ENCODE measurements at places on chromosomes 7 and 10. TPM values are rescaled to one million over a fixed set of nuclear protein-coding genes. Genes with fewer than 3 reads are reported as not detected.

- peak; percentile 70 for DNase-seq
Observed at GRCh38 chr7:35725280-35725680, 30.3 kb upstream of the HERPUD2 start.

DNA sequence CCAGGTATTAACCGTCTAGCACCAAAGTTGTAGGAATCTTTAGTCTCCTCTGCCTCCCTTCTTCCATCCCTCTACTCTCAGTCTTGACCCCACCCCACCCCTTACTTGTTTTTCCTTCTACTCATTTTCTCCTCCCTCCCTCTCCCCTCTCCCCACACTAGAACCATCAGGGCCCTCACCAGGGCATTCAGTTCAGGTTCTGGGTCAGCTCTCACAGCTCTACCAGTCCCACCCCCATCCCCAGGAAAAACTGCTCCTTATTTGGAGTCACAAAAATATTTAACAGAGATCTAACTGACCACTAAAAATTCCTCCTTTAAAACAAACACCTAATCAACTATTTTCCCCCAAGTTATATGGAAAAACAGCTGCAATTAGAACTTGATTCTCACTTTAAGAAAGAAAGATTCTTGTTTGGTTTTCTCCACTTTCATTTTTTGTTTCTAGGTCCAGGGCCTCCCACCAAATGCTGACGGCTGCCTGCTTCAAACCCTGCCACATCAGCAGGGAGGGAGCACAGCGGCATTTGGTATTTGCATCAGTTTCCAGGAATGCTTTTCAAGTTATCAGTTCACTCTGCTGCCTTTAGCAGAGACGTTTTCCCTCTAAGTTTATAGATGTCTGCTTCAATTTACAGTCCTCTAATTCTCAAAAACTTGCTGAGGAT, 2.8 kb upstream of the COL1A2 start:
- DNase-seq = no peak

- DNase-seq = no peak
Observed at GRCh38 chr7:28754027-28754426, 204.1 kb downstream of the TRIL start.

- DNase-seq = no peak
Observed at GRCh38 chr10:99682032-99682431, 22.7 kb downstream of the ENTPD7 start.

Gene GIMAP4
- total RNA-seq = 282 TPM

- no peak for DNase-seq
Observed at GRCh38 chr7:27826357-27826756, 86.4 kb downstream of the TAX1BP1 start.

Gene SPAM1
- total RNA-seq = not detected

- no peak for DNase-seq
Observed at GRCh38 chr10:78952686-78953085, 116.1 kb upstream of the ZMIZ1 start.

DNA sequence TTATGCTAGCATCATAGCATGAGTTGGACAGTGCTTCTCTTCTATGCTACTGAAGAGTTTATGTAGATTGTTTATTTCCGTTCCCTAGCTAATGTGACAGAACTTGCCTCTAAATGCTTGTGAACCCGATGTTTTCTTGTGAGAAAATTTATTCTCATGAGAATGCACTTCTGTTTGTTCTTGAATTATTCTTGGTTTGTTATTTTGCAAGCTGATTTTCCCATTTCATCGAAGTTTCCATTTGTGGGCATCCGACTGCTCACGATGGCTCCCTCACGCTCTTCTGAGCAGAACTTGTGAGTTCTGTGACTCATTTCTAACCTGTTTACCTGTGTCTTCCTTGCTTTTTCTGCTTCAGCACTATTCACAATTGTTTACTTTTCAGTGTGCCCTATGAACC, 59.9 kb downstream of the WDFY4 start:
- no peak for DNase-seq

Gene SMNDC1
- total RNA-seq = 45.6 TPM

Gene LLCFC1
- not detected for total RNA-seq

Gene LRRC18
- not detected for total RNA-seq

DNA sequence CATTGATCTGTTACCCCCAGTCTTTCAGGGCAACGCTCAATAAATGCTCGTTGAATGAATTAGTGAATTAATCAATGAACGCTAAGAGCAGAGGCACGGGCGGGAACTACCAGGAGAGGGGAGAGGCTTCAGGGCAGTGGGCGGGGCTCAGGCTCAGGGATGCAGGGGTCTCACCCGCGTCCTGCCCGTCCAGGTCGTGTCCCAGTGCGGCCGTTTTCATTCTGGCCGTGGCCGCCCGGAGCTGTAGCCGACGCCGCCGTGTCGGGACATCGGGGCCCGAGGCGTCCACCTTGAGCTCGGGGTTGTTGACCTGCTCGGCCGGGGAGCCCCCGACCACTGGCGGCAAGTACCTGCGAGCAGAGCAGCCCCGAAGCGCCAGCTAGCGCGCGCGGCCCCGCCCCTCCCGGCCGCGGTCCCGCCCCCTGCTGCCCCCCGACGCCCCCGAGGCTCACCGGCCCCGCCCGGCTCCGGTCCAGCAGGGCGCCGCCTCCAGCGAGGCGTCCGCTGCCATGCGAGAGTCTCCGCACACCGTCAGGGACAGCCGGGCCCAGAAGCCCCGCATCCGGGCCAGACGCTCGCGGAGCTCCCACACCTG, 2.8 kb upstream of the GAL3ST4 start:
- no peak for DNase-seq

DNA sequence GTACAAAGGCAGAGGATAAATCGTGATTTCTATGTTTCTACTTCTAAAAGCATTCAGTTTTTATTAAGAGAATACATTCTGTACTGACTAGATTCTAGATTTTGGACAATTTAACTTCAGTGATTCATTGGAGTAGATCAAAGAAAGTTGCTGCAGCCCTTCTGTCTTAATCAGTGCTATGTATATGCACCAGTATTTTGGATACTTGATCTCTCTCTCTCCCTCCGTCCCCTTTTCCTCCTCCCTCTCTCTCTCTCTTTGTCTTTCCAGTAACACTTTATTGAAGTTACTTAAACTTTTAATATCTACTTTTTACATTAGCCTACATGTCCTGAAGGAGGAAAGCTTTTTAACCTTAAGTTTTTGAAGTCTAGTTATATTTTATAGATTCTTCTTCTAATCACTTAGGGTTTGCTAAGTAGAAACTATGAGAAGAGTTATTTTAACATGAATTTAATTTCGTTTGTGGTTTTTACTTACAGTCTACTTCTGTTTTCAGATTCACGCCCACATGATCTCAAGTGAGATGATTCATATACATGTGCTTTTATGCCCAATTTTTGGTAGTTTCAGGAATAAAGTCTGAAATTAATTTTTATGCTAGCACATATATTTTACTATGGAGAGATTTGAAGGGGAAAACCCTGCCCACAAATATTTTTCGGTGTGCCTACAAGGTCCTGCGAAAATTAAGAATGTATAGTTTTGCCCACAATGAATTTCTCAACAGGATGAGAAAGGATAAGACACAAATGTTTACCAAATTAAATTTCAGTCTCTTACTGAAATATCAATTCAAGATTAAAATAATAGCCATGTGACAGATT, 9.1 kb downstream of the MDFIC start:
- no peak for DNase-seq

Gene HOXA3
- total RNA-seq = not detected

- no peak for DNase-seq
Observed at GRCh38 chr10:125363791-125364190, 203.4 kb upstream of the CTBP2 start.

- DNase-seq = no peak
Observed at GRCh38 chr7:96786998-96787395, 77.4 kb upstream of the SEM1 start.

DNA sequence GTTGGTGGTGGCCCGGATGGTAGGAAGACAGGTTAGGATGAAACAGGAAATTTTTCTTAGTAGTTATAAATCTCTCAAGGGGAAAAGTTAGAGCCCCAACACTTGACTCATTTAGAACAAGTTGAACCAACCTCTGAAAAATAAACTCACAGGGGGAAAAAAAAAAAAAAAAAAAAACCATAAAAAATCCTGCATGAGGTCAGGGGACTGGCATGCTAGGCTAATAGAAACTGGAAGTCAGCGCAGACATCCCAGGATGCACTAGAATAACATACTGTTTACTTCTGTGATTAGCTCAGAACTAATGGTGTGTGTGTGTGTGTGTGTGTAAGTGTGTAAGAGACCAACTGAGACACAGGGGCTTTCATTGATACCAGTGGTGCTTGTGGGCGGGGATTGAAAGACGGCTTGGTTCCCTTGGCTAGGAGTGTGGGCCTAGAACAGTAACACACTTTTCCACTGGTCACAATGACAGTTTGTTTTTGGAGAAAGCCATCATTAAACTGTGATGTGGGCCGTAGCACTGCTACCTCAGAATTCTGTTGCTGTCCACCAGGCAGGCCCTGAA, 491.6 kb upstream of the GALNT17 start:
- no peak for DNase-seq

DNA sequence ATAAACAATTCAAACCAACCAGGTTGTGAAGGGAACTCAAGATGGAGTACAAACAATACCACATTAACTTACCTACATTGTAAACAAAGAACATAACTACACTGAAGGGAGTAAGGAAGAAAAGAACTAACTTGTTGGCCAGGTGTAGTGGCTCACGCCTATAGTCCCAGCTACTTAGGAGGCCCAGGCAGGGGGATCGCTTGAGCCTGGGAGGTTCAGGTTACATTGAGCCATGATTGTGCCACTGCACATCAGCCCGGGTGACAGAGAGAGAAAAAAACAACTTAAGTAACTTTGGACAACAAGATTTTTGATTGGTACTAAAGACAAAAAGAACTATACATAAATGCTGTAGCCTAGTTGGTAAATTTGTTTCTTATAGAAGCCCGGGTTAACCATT, 68.8 kb downstream of the TRIL start:
- DNase-seq = no peak

Gene SPDYE5
- total RNA-seq = not detected

Gene FZD8
- 0.65 TPM for total RNA-seq

GRCh38 chr7:24134535-24134934, 149.5 kb upstream of the NPY start:
- DNase-seq = no peak

Gene TBX20
- 0.45 TPM for total RNA-seq

- no peak for DNase-seq
Observed at GRCh38 chr7:128215739-128216138, 25.3 kb upstream of the LEP start.

DNA sequence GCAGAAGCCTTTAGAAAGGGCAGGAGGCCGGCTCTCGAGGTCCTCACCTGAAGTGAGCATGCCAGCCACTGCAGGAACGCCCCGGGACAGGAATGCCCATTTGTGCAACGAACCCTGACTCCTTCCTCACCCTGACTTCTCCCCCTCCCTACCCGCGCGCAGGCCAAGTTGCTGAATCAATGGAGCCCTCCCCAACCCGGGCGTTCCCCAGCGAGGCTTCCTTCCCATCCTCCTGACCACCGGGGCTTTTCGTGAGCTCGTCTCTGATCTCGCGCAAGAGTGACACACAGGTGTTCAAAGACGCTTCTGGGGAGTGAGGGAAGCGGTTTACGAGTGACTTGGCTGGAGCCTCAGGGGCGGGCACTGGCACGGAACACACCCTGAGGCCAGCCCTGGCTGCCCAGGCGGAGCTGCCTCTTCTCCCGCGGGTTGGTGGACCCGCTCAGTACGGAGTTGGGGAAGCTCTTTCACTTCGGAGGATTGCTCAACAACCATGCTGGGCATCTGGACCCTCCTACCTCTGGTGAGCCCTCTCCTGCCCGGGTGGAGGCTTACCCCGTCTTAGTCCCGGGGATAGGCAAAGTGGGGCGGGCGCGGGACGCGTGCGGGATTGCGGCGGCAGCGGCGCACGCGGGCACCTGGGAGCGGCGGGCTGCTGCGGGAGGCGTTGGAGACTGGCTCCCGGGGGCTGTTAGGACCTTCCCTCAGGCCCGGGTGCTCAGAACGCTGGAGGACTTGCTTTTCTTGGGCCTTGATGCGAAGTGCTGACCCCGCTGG, at the start of gene FAS:
Gene FAS (plus strand): TSS at position 415 of the 777 bp plus-strand sequence. CDS start 79 bp downstream, at position 494.
- DNase-seq = peak; percentile 86

Gene TMEM130
- total RNA-seq = not detected

DNA sequence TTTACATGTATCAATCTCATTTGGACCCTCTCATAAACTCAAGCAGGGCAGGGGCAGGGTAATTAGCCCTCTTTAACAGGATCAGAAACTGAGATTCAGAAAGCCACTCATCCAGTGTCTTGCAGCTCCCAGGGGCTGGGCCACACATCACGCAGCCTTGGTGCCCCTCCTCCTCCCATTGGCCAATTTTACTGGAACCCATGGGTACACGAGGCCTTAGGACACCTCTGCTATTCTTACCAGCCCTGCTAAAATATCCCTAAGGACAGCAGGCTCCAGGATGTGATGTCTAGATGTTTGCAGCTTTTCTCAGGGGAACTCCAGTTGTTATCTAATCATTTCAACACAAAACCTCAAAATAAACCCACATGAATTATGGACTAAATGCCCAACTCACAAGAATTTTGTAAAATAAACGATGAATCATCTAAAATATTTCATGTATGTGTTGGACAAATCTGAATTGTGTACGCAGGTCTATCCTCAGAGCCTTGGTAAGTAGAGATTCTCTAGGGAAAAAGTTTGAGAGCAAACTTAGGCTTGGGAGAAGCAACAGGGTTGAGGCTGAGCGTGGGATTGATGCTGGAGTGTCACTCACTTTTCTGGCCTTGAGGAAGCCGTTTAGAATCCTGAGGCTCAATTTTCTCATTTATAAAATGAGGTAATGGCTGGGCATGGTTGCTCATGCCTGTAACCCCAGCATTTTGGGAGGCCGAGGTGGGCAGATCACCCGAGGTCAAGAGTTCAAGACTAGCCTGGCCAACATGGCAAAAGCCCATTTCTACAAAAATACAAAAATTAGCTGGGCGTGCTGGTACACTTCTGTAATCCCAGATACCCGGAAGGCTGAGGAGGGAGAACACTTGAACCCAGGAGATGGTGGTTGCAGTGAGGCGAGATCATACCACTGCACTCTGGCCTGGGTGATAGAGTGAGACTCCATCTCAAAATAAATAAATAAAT, 69.7 kb upstream of the TNS3 start:
- DNase-seq = no peak

Gene ASB10
- not detected for total RNA-seq

DNA sequence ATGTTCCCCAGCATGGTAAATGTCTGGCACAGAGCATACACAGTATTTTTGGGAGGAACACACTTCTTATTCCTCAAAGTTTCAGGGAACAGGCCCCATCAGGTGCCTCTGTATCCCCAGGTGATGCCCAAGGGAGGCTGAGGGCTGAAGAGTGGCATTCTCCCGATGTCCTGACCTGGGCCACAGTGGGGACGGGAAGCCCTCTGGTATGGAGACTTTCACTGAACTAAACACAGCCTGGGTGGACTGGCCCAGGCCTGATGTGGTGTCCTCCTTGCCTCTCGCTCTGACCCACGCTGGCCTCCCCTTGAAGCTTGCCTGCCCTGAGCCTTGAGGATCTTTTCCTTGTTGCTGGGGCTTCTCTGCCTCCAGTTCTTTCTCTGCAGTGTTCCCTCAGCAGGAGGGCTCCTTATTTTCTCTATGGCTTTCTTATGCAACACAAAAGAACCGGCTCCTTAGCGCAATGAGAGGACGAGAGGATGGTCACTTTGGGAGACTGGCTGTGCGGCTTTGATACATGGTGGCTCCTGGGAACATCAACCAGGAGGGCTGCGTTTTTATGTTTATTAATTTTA, 157.5 kb upstream of the TNS3 start:
- DNase-seq = no peak

Gene HMX3
- not detected for total RNA-seq

- DNase-seq = no peak
Observed at GRCh38 chr7:25781704-25782103, 370.3 kb upstream of the NFE2L3 start.

Gene RBP4
- not detected for total RNA-seq

All from activated CD4-positive, alpha-beta memory T cell treated with anti-CD3 and anti-CD28 coated beads, Interleukin-2, amount 10 ng/mL, durations not matched to agents 7 days and 5 days (primary cell).